ENCODE measurements at places on chromosomes 7 and 10.

- no peak for DNase-seq
Observed at GRCh38 chr7:132177708-132178401, 398.4 kb downstream of the PLXNA4 start.

DNA sequence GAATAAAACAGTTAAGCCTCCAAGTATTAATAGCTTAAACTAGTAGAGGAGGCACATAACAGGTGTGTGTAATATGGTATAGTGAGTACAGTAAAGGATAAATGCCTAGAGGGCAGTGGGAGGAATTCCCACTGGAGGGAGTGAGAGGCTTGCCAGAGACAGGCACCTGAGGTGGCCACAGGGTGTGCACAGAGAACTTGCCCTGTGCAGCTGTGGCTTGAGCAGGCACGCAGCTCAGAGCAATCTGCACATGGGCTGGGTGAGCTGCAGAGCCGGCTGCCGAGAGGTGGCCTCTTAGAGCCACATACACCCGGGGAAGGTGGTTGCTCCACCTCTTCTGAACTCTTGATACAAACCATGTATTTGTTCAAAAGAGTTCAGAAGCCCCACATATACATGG lies 237.1 kb downstream of the COBL start:
- DNase-seq = no peak

- DNase-seq = no peak
Observed at GRCh38 chr10:74227697-74228424, 76.8 kb downstream of the ADK start.

GRCh38 chr7:84364708-84365107 lies 170.1 kb upstream of the SEMA3A start:
- no peak for DNase-seq

DNA sequence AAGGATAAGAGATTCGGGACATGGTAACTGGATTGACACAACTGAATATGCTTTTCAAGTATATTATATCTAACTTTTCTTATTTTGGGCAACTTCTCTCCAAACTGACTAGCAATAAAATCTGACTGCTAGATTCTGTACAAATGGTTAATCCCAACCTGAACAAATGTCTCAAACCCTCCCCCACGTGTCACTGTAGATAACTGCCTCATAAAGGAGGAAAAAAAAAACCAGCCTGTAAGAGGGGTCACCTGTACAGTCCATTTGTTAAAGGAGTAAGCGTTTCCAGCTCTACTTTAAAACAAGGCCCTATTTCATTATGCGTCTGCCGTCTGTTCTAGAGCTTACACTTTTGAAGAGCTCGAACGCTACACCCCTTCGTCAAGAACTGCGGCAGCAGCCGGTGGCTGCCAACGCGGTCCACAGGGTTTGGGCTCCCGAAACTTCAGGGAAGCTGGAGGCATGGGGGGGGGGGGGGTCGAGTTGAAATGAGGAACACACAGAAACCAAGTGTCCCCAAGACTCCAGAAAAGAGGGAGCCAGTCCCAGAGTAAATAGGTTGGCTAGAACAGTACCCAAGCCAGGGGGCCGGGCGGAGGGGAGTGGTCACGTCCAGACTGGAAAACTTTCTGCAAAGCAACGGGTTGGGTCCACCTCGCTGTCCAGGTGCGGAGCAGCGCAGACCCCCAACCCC lies 492 bp downstream of the COG5 start:
- DNase-seq = no peak

DNA sequence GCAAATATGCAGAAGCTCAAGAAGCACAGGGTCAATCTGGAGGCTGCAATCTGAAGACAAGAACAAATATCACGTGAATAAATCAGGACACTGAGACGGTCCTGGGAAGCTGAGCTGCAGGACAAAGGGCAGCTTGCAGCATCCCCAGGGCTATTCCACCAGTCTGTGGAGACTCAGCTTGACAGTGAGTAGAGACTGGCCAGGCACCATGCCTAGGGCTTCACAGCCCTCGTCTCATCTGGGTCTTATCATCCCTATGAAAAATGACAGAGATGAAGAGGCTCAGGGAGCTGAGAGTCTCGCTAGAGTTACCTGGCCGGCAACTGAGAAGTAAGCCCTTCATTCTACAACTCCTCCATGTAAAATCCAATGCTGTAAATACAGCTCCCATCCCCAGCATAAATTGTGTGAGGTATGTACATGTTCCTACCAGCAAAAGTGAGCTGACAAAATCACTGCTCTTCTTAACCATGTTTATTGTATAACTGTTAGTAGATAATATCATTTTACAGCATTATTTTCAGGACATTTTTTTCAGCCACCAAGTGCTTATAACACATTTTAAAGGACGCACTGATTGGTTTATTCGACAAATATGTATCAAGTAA lies 186.6 kb upstream of the IGFBP3 start:
- no peak for DNase-seq

GRCh38 chr10:1117651-1118050 lies 61.5 kb downstream of the WDR37 start:
- no peak for DNase-seq

- no peak for DNase-seq
Observed at GRCh38 chr10:125085258-125086054, 74.9 kb downstream of the CTBP2 start.

GRCh38 chr10:5424751-5425150 lies 12.4 kb downstream of the NET1 start:
- DNase-seq = no peak

DNA sequence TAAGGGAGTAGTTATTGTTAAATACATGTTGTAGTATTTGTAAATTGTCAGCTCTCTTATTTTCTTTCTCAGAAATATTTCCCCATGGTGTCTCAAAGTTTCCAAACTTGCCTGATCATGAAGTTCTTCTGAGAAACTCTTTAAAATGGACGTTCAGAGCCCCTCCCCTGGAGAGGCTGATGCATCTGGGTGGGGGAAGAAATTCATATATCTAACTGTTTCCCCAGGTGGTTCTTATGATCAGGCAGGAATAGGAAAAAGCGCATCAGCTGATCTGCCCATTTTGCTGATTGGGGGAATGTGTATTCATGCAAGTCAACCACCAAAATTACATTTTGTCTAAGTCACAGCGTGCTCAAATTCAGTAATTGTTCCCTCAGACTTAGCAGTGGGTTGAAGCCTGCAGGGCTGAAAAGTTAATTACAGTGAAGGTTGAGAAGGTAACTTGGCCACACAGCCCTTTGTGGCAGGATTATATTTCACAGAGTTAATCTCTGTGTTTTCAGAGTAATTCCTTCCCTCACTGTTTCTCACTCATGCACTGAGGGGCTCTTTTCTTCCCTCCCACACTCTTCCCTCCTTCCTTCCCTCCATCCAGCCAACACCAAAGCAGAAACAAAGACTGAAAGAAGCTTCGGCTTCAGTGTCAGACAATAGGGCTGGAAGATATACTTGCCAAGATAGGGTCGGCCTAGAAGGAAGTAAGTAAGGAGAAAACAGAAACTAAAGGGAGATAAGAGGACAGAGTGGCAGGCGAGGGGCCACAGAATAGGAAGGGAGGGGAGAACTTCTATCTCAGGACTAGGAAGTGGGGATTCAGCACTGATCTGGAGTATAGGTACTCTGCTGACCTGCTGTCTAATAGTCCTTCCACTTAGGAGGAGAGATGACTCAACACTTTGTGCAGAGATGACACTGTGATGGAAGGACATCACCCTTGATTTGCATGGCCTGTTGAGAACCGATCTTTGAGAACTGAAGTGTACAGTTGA lies 50.5 kb upstream of the STARD3NL start:
- no peak for DNase-seq

- DNase-seq = no peak
Observed at GRCh38 chr10:69498711-69499471, 47.6 kb downstream of the TSPAN15 start.

- no peak for DNase-seq
Observed at GRCh38 chr10:30062582-30062981, 3.2 kb upstream of the JCAD start.

DNA sequence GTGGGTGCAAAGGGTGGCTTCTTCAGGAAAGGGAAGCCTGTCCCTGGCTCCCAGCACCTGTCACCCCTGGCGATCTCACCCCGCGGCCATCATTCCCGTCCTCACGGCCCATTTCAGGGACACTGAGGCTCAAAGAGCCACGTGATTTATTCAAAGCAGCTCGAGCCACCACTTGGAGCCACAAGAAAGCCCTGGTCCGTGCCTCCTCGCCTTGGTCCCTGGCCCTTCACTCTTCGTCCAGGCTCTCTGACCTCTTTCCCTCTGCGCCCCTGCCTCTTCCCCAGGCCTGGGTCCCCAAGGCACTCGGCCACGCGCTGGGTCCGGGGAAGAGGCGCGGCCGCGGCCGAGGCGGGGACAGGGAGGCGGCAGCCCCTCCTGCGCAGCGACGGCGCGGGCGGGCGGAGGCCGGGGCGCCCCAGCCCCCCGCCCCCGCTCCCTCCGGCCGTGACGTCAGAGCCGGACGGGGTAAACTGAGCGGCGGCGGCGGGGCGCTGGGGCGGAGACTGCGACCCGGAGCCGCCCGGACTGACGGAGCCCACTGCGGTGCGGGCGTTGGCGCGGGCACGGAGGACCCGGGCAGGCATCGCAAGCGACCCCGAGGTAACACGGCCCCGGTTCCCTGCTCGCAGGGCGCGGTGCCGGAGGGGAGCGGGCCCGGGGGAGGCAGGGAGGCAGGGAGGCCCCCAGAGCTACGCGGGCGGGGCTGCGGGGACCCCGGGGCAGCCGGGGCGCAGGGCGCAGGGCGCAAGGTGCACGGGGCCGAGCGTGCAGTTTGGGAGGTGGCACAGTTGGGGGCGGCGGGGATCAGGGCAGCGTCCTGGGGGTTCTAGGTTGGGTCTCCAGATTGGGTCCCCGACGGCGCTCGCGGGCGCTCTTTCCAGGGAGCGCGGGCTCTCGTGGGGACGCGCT lies at the start of gene SLC18A2:
Gene SLC18A2 (plus strand): TSS at position 494 of the 909 bp plus-strand sequence. CDS start 580 bp downstream, outside the sequence.
- no peak for DNase-seq

- DNase-seq = no peak
Observed at GRCh38 chr7:153401795-153402720, 642.5 kb downstream of the ACTR3B start.

- no peak for DNase-seq
Observed at GRCh38 chr7:157032644-157033482, 22.4 kb upstream of the MNX1 start.

GRCh38 chr10:10824591-10825148 lies 193.0 kb upstream of the CELF2 start:
- DNase-seq = no peak

DNA sequence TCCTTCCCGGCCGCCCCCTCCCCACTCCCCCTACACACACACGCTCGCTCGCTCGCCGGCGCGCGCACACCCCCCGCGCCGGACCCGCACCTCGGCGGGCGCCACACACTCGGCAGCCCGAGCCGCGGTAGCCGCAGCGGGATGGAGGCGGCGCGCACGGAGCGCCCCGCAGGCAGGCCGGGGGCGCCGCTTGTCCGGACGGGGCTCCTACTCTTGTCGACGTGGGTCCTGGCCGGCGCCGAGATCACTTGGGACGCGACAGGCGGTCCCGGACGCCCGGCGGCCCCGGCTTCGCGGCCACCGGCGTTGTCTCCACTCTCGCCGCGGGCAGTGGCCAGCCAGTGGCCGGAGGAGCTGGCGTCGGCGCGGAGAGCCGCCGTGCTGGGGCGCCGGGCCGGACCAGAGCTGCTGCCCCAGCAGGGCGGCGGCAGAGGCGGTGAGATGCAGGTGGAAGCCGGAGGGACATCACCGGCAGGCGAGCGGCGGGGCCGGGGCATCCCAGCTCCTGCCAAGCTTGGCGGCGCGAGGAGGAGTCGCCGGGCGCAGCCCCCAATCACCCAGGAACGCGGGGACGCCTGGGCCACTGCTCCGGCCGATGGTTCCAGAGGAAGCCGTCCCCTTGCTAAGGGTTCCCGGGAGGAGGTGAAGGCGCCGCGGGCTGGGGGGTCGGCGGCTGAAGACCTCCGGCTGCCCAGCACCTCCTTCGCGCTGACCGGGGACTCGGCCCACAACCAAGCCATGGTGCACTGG lies at the start of gene SORCS3:
Gene SORCS3 (plus strand): TSS at position 104 of the 750 bp plus-strand sequence.
- DNase-seq = no peak

DNA sequence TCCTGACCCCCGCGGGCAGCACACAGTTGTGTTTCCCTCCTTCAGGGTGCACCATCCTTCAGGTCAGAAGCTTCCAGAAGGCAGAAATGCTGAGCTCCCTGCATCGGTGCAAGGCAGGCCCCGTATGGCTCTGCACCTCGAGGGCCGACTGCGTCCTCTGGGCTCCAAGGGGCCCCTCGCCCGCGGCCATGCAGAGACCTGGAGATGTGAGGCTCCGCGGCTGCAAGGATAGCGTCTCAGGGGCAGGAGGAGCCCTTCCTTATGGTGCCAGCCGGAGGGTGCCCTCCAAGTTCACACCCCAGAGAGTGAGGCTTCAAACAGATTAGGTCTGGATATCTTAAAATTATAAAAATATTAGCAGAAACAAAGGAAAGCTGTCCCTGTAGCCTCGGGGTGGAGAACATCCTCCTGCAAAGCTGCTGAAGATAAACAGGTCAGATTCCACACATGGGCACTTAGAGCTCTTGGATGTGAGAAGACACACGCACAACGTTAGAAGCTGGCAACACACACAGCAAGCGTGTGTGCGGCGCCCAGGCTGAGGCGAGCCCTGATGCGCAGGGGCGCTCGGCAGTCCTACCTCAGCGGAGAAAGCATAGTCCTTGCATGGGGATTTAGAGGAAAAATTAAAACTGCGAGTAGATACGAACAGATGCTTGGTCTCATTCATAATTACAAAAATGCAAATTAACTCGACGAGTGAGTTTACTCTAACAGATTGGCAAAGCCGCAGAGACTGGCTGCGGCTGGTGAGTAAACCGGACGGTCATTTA lies 20.4 kb downstream of the KNDC1 start:
- DNase-seq = no peak

DNA sequence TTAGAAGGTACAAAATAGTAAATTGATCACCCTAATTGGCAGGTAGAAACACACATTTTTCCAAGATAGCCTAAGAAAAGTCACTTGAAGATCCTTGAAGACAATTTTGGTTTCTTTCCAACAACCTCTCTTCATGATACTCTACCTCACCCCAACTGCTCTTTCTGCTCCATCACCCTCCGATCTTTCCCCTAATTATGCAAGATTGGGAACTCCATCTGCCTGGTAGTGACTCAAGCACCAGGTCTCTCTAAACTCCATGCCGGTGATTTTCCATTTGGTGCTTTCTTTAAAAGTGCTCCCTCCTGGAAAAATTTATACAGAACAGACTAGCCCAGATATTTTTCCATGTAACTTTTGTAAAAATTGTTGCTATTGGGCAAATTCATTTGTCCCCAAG lies 1.1 kb upstream of the AKR1B1 start:
- DNase-seq = no peak

GRCh38 chr7:52270301-52270700 lies 765.1 kb upstream of the POM121L12 start:
- DNase-seq = no peak

GRCh38 chr10:119133949-119134348 lies 30.0 kb downstream of the DENND10 start:
- peak; percentile 39 for DNase-seq

- DNase-seq = no peak
Observed at GRCh38 chr7:79291498-79291865, 162.0 kb downstream of the MAGI2 start.

DNA sequence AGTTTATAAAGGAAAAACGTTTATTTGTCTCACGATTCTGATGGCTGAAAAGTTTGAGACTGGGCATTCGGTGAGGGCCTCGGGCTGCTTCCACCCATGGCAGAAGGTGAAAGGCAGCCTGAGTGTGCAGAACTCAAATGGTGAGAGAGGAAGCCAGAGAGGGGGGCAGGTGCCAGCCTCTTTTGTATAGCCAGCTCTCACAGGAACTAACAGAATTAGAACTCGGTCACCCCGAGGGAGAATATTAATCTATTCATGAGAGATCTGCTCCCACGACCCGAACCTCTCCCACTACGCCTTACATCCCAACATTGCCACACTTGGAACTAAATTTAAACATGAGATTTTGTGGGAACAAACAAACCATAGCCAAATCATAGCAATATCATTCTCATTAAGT lies 112.6 kb downstream of the ZPBP start:
- DNase-seq = no peak

GRCh38 chr10:93482145-93482834 lies at the start of gene MYOF:
MYOF (minus strand) TSS chr10:93482334; CDS start chr10:93482194, 140 bp downstream.
- peak; percentile 46 for DNase-seq

Data from activated CD4-positive, alpha-beta T cell treated with anti-CD3 and anti-CD28 coated beads for 24 hours (primary cell).